Stimulated activated CD4-positive, alpha-beta T cell treated with anti-CD3 and anti-CD28 coated beads, Interleukin-1b, Interleukin-23, amount 100 ng/mL, for 1 hour (primary cell): ENCODE measurements at places on chromosomes 6 and 20.

DNA sequence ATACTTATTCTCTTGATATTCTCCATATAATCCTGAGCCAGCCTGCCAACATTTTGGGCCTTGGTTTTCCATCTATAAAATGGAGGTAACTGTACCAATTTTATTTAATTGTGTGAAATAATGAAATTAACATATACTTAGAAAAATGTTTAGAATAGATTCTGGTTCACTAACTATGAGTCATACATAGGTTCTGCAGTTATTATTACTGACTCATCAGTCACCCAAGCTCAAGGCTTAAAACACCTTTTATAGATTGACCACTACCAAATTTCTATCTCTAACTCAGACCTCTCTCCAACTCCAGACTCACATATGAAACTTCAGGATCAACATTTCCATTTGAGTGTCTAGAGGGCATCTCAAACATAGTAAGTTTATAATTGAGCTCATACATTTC, 1277.2 kb upstream of the GJE1 start:
- no peak for DNase-seq

- DNase-seq = no peak
These were observed 133.5 kb upstream of the TMEM170B start for GRCh38 chr6:11404081-11404480.

GRCh38 chr20:46414608-46415007, 8.2 kb upstream of the ELMO2 start:
- DNase-seq = no peak

DNA sequence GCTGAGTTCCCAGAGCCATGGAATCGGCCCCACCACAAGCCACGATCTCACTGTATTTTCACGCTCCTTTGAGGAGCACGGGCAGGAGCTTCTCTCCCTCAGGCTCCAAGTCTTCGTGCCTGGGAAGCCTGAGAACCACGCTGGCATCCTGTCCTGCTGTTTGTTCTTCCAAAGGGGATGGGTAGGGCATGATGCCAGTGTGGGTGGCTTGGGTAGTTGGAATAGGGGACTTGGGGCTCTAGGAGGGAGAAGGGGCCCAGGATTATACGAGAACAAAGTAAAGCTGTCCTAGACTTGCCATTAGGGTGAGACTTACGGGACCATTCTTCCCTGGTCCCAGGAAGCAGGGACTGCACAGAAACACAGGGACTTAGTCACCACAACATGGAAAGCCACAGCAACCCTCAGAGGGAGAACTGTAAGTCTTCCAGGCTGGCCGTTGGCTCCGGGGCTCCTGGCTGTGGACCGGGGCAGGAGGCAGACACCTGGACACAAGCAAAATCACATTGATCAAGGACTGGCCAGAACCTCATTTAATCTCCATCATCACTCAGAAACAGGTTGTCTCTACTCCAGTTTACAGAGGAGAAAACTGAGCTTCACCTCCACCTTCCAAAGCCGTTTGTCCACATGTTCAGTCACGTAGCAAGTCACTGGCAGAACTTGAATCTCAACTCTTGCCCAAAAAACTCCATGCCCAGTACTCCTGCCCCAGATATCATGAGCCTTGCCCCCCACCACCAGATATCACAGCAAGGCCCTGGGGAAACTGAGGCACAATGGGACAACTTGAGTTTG, 1.3 kb downstream of the CCN5 start:
- no peak for DNase-seq

GRCh38 chr6:22921828-22922227, 352.5 kb downstream of the HDGFL1 start:
- DNase-seq = no peak

- no peak for DNase-seq
These were observed 184.2 kb downstream of the EPM2A start for GRCh38 chr6:145551164-145551563.

DNA sequence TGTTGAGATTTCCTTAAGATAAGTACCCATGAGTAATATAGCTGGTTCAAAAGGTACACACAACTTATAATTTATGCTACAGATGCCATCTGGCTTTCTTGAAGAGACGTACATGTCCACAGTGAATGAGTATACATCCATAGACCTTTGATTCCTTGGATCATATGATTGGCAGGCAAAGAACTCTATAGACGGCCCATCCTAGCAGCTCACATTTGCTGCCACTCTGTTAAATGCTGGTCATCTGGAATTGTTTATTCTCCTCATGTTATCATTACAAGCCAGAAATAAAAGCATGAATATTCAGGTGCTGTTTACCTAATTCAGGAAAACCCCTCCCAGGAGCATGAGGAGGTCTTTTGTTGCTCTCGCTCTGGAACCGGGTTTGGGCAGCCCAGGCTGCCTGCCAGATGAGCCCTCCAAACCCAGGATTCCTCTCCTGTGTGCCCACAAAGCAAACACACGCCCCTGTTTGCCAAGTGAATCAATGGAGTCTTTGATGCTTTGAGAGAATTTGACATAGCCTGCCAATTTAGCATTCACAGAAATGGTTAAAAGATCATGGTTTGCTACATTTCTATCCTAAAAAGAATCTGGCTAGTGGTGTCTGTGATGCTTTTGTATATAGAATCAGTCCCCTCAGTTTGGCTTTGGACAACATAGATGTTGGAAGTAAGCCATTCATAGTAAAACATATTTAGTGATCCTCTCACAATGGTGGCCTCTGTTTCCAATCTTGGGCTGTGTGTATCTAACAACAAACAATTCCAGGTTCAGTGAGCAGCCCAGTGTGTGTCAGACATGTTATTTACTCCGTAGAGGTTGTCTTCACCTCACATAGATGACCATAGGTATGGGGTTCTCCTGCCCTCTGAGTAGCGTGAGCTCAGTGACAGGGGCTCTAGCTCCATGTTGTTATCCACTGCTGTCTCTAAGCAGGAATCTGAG, 17.5 kb upstream of the PLCG1 start:
- no peak for DNase-seq

- no peak for DNase-seq
These were observed 106.4 kb downstream of the MRPL14 start for GRCh38 chr6:44020664-44021425.

- DNase-seq = no peak
These were observed 208.7 kb downstream of the GMDS start for GRCh38 chr6:2036710-2037023.

- DNase-seq = no peak
These were observed 137.6 kb downstream of the ZDHHC14 start for GRCh38 chr6:157518397-157519250.

GRCh38 chr20:47480705-47481104, 21.0 kb upstream of the NCOA3 start:
- DNase-seq = no peak

GRCh38 chr6:109701774-109702173, 10.7 kb downstream of the FIG4 start:
- no peak for DNase-seq

DNA sequence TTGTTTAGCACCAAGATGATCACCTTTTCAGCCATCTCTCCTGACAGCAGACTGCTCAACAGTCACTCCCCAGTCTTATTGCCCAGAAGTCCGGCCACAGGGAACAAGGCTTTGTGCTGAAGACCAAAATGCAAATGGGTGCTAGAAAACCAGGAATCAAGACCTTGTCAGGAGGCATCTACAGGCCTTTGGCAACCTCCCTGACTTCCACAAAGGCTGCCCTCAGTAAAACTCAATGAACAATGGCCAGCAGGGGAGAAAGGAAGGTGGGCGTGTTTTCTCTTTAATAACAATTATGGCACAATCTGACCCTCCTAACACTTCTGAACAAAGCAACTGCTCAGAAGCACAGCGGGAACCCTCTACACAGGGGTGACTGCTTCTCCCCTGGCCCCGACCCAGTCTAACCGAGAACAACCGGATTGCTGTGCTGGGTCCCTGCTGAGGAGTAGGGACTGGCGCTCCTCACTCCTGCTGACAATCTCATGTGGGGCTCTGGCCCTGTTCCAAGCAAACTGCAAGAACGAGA, 41.6 kb downstream of the PLCG1 start:
- no peak for DNase-seq

GRCh38 chr6:117359581-117359980, 66.2 kb downstream of the ROS1 start:
- DNase-seq = no peak

DNA sequence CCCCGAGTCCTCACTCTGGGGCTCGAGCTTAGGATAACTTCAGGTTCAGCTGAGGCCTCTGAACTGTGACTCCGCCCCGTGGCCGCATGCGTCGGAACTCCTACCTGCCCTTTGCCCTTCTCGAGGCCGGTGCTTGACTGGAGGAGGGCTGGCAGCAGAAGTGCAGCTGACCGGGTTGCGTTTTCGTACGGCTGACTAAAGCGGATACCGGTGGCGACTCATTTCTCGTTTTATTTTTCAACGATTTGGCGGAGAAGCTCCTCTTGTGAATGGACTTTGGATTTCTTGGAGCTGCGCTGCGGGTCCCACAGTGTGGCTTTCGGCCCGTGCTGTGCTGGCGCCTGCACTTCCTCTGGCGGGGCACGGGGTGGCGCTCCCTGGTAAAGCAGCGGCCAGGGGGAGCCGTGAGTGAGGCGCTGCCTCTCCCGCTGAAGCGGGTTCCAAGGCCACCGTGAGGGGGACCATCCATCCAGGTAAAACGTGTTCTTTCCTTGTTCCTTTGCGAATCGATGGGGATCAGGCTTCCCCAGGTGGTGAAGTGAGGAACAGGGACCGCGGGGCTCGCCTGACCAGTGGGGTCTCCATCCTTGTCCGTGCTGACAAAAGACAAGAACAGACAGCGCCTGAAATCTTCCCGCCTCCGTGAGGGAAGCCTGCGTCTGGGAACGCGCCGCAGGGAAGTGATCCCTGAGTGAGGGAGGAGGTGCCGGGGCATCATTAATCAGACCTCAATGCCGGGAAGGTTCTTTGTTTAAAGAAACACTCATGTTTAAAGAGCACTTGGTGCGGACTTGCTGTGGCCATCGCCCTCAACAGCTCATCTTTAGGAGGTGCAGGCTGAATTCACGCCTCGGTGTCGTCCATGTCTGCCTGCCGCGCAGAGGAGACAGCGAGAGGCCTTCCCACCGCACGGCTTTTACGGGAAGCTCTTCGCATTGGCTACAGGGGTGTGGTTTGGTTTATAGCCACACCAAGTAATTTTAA, 38.8 kb downstream of the ERMARD start:
- peak; percentile 57 for DNase-seq

DNA sequence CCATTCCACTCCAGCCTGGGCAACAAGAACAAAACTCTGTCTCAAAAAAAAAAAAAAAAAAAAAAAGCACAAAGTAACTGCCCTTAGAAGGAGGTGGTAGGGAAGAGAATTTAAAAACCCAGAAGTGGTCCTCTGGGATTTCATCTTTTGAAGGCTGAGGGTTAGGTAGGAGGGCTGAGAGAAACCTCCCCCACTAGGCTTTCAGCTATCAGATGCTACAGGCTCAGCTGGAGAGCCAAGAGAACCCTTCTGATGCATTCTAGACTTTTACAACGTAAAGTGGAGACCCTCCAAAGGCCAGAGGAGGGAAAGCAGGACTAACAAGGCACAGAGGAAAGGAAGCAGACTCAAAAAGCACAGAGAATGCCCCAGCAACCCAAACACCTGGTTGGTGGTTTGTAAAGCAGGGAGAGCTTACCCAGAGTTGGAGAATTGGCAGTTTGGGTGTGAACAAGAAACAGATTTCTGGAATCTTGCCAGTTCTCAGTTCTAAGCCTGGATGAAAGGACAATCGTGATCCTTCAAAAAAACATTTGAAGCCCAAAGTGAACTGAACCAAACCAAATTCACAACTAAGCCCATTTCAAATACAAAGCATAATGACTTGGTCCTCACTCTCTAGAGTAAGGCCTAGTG, 23.2 kb upstream of the SPAG4 start:
- no peak for DNase-seq

DNA sequence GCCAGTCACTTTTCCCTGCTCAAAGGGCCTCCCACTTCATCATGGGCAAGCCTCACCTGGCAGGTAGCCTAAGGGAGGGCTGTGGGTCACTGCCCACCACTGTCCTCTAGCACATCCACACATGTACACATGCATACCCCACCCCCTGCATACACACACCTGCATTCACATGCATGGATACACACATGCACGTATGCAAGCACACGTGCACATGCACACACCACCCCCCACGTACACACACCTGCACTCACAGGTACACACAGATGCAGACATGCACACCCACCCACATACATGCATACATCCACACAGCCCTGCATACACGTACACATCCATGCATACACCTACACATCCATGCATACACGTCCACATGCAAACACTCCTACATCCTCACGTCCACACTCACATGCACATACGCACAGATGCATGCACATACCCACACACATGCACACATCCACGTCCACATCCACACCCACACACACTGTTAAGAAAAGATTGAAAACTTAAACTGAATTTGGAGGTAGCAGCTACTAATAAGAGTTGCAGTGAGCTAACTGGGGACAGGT, 14.0 kb upstream of the EXOC2 start:
- no peak for DNase-seq

- no peak for DNase-seq
These were observed 4.4 kb upstream of the RAET1L start for GRCh38 chr6:150029749-150030148.
